ENCODE measurements at places on chromosomes 7 and 10. TPM values are rescaled to one million over a fixed set of nuclear protein-coding genes. Genes with fewer than 3 reads are reported as not detected.

Gene DNAJB6
- total RNA-seq: 187 TPM

Gene SNX10
- 103 TPM for total RNA-seq

Gene NPC1L1
- not detected for total RNA-seq

Gene IGFBP1
- total RNA-seq: 0.23 TPM

Gene MALRD1
- total RNA-seq: 5.8 TPM

Gene PDE1C
- total RNA-seq: 19.6 TPM

Gene MPP7
- 7.6 TPM for total RNA-seq

Gene ENO4
- total RNA-seq: 3.9 TPM

Gene LDB3
- not detected for total RNA-seq

Gene EMX2
- total RNA-seq: 1.4 TPM

Gene CAMK2G
- total RNA-seq: 85.1 TPM

Gene NPFFR1
- total RNA-seq: 5.1 TPM

Gene PKD1L1
- 0.92 TPM for total RNA-seq

Gene TFEC
- 2.1 TPM for total RNA-seq

Gene CREM
- 29.5 TPM for total RNA-seq

Gene AS3MT
- total RNA-seq: 11.1 TPM

Gene DENND11
- 35.3 TPM for total RNA-seq

Gene FAM25G
- not detected for total RNA-seq

Gene ERVW-1
- total RNA-seq: not detected

Gene KCNK18
- total RNA-seq: not detected

Gene BEND7
- 16.8 TPM for total RNA-seq

Gene C10orf62
- 0.23 TPM for total RNA-seq

Gene GLCCI1
- 75.4 TPM for total RNA-seq

Gene LMOD2
- total RNA-seq: not detected

Gene TMEM270
- total RNA-seq: not detected

Gene ZNF365
- total RNA-seq: 19.8 TPM

Gene ABCA13
- 0.92 TPM for total RNA-seq

Gene ANXA11
- 5.5 TPM for total RNA-seq

Gene ADO
- total RNA-seq: 39.9 TPM

Gene GDF2
- 0.23 TPM for total RNA-seq

Gene EVX1
- total RNA-seq: not detected

Gene TRIM4
- total RNA-seq: 12.5 TPM

Gene SLC26A5
- 0.46 TPM for total RNA-seq

Gene MYL7
- total RNA-seq: not detected

Gene SORCS1
- 30.2 TPM for total RNA-seq

Gene OR13A1
- not detected for total RNA-seq

Gene NUDT13
- 0.92 TPM for total RNA-seq

Gene PHKG1
- 7.2 TPM for total RNA-seq
